Umbilical cord (tissue), 2 donors: ENCODE measurements at places on chromosomes 11 and 22.

DNA sequence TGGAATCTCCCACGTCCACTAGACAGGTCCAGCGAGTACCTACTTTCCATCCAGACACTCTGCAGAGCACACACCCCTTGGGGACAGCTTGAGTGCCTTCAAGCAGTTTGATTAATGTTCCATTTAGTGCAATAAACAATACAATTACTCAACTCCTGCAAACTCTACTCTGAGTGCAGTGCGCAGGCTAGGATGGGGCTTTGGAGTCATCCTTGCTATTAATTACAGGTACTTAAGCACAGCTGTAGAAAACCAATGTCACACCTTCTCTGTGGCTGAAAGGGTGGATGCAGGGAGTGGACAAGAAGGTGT lies 82.6 kb downstream of the MN1 start:
- DNase-seq = no peak

DNA sequence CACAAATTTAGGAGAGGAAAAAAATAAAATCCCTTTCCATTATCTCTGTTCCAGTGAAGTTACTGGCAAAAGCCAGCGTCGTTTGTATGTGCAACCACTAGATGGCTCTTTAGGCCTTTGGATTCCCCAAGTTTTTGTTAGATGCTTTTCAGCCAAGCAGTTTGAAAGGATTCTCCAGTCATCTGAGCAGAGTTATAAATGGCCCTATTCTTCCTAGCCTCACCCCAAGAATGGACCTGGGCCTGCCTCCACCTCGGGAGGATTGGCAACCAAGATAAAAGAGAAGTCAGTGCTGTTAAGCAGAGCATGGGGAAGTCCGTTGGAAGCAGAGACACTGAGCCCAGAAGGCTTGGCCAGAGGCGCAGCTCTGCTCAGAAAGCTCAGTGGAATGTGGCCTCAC lies 15.4 kb downstream of the FAM181B start:
- peak; percentile 69 for DNase-seq

- DNase-seq = no peak
These were observed 13.5 kb downstream of the KCNJ1 start for GRCh38 chr11:128853559-128853958.

- DNase-seq = no peak
These were observed 10.4 kb downstream of the PACSIN2 start for GRCh38 chr22:43004362-43005035.

- no peak for DNase-seq
These were observed 278.2 kb upstream of the CHORDC1 start for GRCh38 chr11:90500922-90501568.

GRCh38 chr11:90204407-90204806 lies 18.4 kb downstream of the CHORDC1 start:
- DNase-seq = no peak

- no peak for DNase-seq
These were observed at the start of gene SLC5A1 for GRCh38 chr22:32042924-32043323. SLC5A1 (plus strand) TSS chr22:32043261; CDS start chr22:32043282, 21 bp downstream.

GRCh38 chr11:64489831-64490441 lies 101.1 kb upstream of the SLC22A12 start:
- DNase-seq = peak; percentile 14

- no peak for DNase-seq
These were observed 97.3 kb downstream of the C11orf87 start for GRCh38 chr11:109519253-109519652.

DNA sequence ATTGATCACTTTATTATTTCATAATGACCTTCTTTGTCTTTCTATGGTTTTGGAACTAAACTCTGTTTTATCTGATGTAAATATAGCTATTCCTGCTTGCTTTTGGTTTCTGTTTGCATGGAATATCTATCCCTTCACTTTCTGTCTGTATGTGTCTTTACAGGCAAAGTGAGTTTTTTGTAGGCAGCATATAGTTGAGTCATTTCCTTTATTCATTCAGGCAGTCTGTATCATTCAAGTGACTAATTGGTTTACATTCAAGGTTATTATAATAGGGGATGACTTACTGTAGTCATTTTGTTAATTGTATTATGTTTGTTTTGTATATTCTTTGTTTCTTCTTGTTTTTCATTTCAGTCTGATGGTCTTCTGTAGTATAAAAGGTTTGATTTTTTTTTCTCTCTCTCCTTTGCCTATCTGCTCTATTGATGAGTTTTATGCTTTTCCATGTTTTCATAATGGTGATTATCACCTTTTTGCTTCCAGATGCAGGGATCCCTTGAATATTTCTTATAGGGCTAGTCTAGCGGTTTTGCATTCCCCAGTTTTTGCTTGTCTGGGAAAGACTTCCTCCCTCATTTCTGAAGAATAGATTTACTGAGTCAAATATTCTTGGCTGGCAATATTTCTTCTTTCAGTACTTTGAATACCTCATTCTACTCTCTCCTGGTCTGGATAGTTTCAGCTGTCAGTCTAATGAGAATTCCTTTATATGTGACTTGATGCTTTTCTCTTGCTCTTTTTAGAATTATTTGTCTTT lies 50.4 kb downstream of the GDPD4 start:
- DNase-seq = no peak

- DNase-seq = peak; percentile 4
These were observed 382 bp downstream of the RASSF10 start for GRCh38 chr11:13009476-13009920.

- no peak for DNase-seq
These were observed 98.7 kb downstream of the NAV2 start for GRCh38 chr11:19811380-19811779.

GRCh38 chr22:43501878-43502277 lies 90.1 kb downstream of the MPPED1 start:
- no peak for DNase-seq

GRCh38 chr22:46018859-46019258 lies 41.9 kb upstream of the WNT7B start:
- no peak for DNase-seq

GRCh38 chr11:122204206-122204605 lies 88.2 kb upstream of the BLID start:
- DNase-seq = no peak

DNA sequence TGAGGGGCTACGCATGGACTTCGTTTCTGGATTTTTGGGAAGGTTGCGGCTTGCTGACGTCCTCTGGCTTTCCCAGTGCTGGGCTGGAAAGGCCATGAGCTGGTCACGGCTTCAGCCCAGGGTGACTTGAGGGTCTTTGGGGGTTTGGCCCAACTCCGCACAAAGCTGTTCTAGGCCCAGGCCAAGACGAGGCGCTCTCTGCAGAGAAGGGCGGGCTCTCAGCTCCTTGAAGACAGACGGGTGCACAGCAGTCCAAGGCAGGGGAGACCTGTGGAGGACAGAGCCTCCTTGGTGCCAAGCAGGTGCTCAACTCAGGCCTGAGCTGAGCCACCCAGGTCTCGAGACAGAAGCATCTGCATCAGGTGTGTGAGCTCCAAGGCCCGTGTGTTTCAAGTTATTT lies 1003.7 kb downstream of the BRD1 start:
- DNase-seq = no peak

DNA sequence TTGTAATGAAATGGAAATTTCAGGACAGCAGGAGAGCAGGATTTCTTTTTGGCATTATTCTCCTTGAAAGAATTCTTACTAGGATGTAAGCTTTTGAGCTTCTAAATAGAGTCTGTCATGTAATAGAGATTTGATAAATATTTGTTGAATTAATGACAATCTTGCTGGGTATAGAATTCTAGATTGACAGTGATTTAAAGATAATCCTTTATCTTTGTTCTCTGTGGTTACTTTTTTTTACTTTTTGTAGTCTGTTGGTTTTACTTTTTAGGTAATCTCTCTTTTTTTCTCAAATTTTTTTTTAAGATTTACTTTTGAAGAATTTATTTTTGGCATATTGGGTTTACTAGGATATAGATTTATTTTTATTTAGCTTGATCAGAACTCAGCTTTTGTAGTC lies 54.8 kb downstream of the TMEM135 start:
- no peak for DNase-seq

DNA sequence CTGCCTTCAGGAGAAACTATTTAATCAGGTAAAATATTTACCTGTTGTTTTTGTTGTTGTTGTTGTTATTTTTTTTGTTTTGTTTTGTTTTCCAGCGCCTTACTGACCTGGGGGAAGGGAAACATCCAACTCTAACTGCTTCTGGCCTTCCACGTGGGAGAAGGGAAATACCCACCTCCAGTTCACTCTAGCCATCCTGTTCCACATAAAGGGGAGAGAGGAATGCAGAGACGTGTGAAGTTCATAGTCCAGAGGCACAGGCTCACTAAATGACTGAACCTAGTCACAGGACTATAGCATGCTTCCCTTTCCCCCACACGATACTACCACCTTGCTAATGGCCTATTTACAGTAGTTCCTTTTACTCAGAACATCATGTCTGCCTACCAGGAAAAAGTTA lies 72.4 kb upstream of the VSTM5 start:
- DNase-seq = no peak

GRCh38 chr11:44992774-44993173 lies 42.1 kb upstream of the TP53I11 start:
- DNase-seq = no peak

DNA sequence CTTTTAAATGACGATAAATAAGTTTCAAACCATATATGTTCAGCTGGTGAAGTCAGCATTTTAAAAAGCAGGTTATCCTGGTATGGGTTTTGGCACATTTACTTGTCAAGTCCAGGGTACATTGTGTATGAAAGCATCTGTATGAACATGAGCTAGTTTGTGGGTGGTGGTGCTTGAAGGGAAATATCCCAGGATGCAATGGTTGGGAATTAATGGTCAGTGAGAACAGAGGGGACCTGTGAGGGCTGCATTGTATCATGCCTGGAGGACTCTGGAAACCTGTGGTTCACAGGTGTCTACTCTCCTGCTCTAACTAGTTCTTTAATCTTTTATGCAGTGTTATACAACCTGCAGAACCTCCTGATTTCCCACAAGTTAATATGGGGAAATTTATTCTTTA lies 5.8 kb downstream of the DEPDC7 start:
- no peak for DNase-seq

DNA sequence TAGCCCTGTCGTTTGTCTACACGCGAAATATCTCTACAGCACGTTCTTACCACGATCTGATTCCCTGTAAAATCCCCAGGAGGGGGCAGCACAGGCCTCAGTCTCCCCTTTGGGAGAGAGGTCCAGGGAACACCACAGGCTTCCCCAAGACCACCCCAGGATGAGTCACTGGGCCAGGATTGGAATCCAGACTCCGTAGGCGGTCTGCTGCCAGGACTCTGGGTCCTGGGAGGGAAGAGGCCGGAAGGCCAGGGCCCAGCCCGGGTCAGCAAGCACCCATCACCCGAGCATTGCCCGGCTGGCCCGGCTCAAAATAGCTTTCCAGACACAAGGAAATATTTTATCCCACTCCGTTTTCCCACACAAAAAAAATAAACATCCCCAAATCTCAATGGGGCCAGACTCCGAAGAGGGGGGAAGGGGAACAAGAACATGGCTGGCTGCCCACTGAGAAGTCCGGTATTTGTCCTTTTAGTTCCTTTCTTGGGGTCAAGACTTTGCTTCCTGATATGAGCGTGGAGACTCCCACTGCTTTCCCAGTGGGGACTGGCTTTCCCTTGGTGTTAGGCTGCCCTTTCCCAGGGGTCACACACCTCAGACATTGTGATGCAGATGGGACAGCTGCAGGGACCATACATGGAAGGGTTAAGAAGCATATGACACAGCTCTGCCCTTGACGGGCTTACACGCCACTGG lies 91.3 kb downstream of the LRRC32 start:
- DNase-seq = peak; percentile 86

DNA sequence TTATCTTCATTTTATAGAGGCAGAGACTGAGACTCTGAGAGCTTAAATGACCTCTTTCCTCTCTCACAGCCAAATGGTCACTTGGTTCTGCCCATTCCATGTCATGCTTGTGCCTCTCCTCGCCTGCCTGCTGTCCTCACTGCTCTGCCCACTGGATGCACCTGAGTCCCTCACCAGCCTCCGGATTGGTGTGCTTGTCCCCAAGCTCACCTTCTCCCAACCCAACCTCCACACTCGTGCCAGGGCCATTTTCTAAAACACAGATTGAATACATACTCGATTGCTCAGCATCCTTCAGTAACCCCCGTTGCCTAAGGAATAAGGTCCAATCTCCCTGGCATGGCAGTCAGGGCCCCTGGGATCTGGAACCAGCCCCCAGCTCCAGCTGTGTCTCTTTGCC lies 28.4 kb upstream of the NECTIN1 start:
- no peak for DNase-seq

DNA sequence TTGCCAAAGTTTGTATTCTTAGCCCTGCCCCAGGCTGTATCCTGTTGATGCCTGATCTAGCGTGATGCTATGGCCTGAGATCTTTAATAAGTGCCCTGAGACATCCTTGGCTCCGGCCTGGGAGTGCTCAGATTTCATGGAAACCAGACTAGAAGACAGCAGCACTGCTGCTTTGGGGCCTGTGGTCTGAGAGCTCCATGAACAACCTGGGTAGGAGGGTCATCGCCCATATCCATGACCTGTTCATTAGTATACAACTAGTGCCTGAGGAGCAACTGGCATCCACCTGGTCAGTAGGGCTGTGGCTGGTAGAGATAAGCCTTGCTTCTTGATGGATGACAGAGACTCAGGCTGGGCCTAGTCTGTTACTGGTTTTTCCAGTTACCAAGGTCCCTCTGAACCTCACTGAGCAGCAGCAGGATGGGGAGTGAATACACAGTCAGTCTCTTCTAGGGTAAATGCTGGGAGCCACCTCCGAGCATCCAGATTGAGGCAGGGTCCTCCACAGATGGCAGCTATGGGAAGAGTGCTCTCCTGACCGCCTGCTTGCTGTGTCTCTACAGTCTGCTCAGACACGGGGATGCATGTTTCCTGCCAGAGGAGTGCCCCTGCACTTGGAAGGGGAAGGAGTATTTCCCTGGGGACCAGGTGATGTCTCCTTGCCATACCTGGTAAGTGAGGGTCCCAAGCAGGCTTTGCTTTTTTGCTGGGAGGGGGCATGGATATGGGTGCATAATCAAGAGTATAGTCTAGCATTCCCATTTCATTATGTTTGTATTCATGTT lies 39.0 kb downstream of the OTOG start:
- no peak for DNase-seq

DNA sequence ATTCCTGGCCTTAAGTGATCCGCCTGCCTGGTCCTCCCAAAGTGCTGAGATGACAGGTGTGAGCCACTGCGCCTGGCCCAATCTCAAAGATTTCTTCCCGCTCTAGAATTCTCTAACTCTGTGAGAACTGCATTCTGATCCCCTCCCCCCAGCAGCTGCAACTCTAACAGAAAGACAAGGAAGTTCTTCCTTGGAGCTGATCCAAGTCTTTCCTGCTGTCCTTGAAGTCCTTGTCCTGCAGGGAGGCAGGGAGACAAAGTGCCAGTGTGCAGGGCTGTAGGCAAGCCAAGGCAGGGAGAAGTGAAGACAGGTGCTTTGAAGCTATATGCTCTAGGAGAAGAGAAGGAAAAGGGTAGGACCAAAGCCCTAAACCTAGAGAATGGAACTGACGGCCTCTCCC lies 9.5 kb upstream of the GGA1 start:
- DNase-seq = no peak

GRCh38 chr22:20881869-20882815 lies 23.3 kb downstream of the SNAP29 start:
- no peak for DNase-seq

- no peak for DNase-seq
These were observed 20.9 kb downstream of the TSKU start for GRCh38 chr11:76803811-76804600.

- DNase-seq = no peak
These were observed 412 bp downstream of the FGF19 start for GRCh38 chr11:69703453-69703767.
